Left hindlimb (tissue), 1 donor: ENCODE measurements at places on chromosomes 5 and 9.
A peak's percentile ranks its signal among the peaks of the same experiment; 100 is the strongest.

DNA sequence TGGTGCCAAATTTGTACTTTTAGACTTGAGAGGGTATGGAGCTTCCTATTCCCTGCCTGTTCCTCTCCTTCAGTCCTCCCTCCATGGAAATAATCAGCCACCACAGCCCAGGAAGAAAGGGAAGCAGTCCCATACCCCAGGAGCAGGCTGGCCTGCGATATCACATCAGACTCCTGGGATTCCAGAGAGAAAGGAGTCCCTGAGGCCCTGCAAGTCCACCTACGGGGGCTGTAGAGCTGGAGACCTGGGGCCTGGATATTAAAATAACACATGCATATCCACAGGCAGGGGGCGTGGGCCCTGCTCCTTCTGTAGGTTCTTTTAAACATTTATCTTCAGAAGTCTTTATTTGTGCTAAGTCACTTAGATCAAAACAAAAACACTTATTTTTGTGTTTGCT lies 117.2 kb downstream of the TMEM174 start:
- no peak for DNase-seq

DNA sequence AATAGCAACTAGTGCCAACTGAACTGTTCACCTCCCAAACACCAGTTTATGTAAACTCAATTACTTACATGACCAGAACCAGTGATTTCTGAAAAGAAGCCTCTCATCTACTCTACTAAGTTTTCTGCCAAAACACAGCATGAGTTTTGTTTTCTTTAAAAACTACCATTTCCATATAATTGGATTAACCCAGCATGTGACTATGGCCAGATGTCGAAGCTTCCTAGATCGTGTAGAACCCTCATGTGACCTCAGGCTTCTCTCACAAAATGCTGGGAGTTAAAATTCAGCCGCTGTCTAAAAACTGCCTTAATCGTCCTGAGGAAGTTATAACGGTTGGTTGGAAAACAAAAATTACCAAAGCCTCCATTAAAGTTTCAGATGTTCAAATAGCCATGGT lies 303.5 kb downstream of the IRX1 start:
- no peak for DNase-seq

DNA sequence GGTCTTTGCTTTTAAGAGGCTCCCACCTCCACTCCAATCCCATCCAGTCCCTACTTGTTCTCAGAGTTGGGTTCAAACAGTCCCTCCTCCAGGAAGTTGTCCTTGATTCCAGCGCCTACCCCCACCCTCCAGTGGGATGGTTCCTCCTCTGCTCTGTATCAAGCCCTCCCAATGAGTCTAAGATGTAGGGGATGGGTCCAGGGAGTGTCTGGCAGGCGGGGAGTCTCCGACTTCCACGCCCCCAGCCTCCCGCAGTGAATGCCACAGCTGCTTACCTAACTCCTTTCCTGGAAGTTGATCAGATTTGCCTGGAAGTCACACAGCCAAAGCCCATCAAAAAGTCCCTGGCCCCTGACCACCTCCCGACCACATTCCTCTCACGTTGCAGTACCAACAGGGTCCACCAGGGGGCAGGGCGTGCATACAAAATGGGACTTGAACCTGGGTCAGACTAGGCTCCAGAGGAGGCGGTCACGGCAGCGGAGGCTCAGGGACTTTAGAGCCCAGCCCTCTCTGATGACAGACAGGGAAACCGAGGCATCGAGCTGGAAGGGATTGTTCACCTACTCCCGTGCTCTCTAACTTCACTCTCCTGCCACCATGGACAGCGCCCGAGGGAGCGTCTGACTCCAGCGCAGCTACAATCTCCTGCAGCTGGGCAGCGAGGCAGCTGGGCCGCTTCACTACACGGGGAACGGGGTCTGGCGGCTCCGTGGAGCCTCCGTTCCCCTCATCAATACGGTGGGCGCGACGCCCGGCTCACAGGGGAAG lies 25.0 kb upstream of the TDRD7 start:
- DNase-seq: peak; percentile 79

GRCh38 chr5:93582677-93583438 lies at the start of gene NR2F1:
TSS of gene NR2F1 (plus strand) at chr5:93583222. CDS start at chr5:93585024, 1,802 bp downstream.
- DNase-seq: peak; percentile 75

GRCh38 chr9:105280691-105281090 lies 36.2 kb downstream of the SLC44A1 start:
- no peak for DNase-seq

- no peak for DNase-seq
These were observed 627 bp downstream of the ARRDC1 start for GRCh38 chr9:137606005-137606621.

- no peak for DNase-seq
These were observed 61.3 kb upstream of the NR4A3 start for GRCh38 chr9:99760421-99760820.

- no peak for DNase-seq
These were observed 7.1 kb upstream of the DOCK2 start for GRCh38 chr5:169629847-169630548.

- DNase-seq: no peak
These were observed 207.3 kb upstream of the SGCD start for GRCh38 chr5:156119692-156120091.

- DNase-seq: no peak
These were observed 16.1 kb upstream of the MXD3 start for GRCh38 chr5:177327539-177328522.

DNA sequence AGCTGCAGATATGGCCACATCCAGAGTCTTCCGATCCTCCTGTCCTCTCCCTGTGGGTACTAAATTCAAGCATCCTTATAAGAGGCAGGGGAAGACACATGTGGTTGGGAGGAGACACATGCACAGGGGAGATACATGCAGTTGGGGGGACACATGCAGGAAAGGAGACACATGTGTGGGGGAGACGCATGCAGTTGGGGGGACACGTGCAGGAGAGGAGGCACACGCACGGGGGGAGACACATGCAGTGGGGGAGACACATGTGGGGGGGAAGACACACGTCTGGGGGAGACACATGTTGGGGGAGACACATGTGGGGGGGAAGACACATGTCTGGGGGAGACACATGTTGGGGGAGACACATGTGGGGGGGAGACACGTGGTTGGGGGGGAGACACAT lies 21.2 kb upstream of the OLFM1 start:
- no peak for DNase-seq

DNA sequence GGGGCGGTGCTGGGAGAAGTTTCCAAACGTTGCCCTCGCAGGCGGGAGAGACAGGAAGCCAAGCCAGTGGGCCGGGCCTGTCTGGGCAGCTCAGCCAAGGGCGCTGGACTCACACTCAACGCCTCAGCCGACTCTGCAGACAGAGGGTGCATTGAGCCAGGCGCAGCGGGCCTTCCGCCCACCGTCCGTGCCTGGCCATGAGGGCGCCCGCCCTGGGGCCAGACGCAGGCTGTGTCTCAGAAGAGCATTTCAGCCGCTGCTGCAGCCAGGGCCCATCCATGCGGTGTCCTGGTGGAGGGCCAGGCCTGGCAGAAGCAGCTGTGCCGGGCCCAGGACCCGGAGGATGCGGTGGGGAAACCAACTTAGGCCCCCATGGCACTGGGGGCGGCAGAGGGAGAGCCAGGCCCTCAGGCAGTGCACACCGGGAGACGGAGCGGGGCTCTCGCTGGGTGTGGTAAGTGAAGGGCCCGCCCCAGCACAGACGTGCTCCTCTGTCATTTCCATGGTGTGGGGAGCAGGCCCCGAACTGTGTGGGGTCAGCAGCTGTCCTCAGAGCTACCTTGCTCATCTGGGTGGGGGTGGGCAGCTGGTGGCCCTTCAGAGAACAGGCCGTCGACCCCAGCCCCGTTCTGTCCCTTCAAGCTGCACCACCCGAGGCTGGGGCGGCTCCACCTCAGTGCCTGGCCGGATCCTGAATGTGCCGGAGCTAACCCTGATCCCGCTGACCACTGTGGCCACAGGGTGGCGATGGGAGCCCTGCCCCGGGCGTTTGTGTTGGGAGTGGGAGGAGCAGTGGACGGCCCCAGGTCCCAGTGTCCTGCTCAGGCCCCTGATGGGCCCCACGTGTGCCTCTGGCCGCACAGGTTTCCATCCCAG lies 18.0 kb downstream of the DNLZ start:
- DNase-seq: peak; percentile 85

DNA sequence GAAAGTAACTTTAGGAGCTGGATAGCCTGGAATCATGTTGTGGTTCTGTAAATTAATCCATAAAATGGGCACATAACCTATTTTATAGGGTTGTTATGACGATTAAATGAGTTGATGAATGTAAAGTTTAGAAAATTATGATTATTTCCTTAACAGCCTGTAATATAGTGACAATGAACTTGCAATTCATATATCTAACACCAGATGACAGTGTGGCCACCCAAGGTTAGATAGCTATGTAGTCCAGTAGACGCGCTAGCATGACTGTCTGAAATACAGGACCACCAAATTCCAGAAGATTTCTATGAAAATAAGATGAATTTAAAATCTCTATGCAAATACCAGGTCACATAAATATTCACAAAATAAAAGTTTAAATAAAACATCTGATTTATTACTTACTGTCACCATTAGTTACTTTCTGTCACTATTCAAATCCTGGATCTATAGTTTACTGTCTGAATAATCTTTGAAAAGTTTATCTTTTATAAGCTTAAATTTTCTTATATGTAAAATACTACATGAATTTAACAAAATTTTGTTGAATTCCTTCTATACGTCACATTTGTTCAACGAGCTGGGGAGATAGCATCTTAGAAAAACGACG lies 26.1 kb upstream of the MACIR start:
- DNase-seq: no peak

DNA sequence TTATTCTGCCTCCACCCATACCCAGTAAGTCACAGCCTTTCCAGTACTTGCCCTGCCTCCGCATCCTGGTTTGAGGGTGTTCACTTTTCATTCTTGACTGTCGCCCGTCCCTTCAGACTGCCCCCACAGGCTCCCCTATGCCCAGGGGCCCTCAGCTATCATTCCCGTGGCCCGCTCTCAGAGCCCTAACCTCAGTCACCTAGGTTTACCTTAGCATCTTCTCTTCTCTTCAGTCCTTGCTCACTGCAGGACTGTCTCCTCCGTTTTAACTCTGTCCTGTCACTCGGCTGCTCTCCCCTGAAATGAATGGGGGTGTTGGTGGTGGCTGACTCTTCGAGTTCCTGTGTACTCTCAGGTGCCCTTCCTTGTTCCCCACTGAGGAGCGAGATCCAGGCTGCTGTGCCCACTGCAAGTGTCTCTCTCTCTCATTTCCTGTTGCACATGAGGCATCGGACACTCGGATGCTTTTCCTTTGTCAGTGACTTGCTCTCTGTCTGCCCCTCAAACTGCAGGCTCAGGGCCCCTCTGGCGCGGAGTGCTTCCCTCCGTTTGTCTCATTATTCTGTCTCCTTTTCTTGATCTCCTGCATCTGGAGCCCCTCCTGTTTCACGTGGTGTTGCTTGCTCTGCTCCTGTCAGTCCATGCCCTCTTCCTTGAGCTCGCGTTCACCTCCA lies 89.8 kb downstream of the CACNA1B start:
- no peak for DNase-seq

DNA sequence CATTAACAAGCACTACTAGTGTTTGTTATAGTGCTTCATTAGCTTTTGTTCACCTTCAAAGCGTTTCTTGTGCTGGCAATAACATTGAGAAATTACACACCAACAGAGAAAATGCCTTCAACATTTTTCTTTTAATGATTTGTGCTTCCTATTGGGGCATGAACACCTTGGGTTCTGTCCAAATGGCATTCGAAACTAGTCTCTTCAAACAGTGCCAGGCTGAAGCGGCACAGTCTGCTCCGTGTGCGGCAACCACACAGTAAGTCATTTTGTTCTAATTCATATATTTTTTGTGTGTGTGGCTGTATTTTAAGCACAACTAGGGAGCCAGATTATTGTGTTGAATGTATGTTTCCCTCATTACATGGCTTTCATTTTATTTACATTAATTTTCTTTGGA lies 414.7 kb upstream of the SGCD start:
- DNase-seq: no peak

GRCh38 chr5:60883229-60883628 lies 39.2 kb upstream of the ELOVL7 start:
- DNase-seq: no peak

GRCh38 chr9:29976981-29977380 lies 2403.7 kb upstream of the C9orf72 start:
- DNase-seq: no peak

- DNase-seq: no peak
These were observed 25.0 kb downstream of the TTC23L start for GRCh38 chr5:34863946-34864345.

DNA sequence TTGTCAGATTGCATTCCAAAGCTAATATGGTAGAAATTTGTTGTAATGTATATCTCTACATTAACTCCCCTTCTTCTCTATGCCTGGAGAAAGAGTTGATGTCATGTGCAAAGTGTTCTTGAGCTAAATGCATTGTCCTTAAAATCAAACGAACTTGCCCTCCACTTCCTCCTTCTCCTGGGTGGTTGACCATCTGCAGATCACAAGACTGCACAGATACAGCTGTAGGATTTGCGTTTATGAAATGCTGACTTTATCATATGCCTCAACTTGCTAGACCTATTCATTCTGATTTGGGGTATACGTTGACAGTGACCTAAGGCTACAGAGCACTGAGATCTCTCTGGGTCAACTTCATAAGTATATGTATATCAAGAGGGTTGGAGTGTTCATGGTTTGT lies 8.3 kb downstream of the TRIM32 start:
- no peak for DNase-seq

DNA sequence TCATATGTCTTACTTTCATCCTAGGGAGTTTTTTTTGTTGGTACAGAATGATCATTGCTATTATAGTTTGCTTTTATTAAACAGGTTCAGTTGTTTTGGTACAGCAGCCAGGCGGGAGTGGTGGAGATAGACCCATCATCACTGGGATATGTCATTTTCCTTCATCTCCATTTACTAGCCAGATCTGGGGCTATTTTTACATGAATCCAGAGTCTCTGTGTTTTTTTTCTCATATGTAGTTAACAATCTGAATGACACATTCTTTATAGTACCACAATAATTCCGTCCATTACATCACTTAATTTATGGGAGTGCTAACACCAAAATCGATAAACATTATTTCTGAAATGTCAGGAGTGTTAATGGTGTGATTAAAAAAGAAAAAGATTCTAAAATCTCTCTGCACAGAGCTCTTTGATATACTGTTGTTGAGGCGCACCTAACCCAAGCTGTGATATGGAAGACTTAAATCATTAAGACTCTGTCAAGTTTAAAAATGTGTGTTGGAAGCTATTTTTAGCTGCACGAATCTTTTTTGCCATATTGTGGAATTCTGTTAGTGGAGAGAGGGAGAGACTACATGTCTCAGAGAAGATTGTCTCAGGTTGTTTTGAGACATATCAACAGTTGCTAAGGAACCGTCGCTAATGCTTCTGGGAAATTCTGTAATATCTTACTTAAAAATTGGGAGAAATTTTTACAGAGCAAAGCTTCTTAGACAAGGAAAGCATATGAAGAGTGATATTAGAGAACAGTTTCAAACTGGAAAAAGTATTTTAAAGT lies 59.6 kb downstream of the RPS23 start:
- no peak for DNase-seq
